WTC11 (cell line): ENCODE measurements at places on chromosomes 4 and X. TPM values are rescaled to one million over a fixed set of nuclear protein-coding genes. Genes with fewer than 3 reads are reported as not detected.

HSD17B13 gene
- 0.07 to 0.25 TPM in 2 of 3 replicates, not detected in the other for total RNA-seq

ZCCHC18 gene
- total RNA-seq = 2.3 to 2.6 TPM (median 2.4 TPM) in 3 replicates

AMTN gene
- not detected in 3 replicates for total RNA-seq

DNA sequence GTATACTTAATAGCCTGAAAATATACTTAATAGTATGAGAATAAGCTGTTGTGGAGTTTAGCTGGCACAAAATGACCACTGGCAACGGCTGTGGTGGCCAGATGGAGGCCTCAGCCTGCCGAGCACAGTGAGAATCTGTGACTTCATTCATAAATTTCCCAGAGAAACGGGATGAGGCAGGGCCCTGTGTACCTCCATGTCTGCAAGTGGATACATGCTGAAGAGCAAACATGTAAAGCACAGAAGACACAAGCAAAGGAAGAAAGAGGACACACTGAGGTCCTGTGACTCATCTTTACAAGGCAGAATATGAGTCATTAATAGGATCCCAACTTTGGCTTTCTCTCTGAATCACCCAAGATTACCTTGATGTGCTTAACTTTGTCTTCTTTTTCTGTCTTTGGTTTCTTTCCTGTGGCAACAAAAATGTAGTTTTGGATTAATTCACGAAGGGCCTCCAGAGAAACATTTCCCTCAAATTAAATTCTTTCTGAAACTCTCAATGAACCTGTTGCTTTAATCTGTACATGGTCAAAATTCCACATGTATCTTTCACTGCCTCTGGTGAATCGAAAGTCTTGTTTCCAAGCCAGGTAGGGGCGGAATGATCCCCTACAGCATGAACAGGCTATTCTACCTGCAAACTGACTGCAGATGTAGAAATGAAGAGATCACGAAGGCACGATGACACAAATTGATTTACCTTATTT lies 56.4 kb downstream of the IRF2 start:
- no peak for DNase-seq

PRSS12 gene
- 8.4 to 14.1 TPM (median 10.5 TPM) in 3 replicates for total RNA-seq

DNA sequence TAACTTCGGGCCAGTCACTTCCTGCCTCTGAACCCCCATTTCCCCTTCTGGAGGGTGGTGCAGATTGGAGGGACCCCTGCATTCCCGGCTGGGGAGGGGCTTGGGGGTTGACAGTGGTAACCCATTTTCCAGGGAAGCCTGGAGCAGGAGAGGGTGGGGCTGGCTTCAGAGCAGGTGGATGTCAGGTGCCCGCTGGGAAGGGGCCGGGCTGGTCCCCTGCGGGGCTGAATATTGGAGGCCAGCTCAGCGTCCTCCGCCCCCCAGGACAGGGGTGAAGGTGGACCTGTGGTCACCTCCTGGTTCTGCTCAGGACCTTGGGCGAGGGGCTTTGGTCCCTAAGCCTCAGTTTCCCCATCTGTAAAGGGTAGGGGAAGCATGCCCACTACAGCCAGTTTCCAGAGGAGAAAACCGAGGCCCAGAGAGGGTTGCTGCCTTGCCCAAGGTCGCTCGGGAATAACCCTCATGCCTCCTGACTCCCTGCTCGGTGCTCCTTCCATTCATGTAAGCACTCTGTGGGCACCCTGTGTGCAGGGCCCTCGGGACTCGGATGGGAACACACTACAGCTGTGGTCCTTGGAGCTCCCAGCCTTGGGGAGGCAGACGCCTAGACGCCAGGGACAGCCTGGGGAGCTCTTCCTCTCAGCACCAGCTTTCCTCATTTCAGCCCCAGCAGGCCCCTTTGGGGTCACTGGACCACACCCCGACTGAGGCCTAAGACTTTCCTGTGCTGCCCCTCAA lies 683 bp downstream of the MAN2B2 start:
- no peak for DNase-seq

DNA sequence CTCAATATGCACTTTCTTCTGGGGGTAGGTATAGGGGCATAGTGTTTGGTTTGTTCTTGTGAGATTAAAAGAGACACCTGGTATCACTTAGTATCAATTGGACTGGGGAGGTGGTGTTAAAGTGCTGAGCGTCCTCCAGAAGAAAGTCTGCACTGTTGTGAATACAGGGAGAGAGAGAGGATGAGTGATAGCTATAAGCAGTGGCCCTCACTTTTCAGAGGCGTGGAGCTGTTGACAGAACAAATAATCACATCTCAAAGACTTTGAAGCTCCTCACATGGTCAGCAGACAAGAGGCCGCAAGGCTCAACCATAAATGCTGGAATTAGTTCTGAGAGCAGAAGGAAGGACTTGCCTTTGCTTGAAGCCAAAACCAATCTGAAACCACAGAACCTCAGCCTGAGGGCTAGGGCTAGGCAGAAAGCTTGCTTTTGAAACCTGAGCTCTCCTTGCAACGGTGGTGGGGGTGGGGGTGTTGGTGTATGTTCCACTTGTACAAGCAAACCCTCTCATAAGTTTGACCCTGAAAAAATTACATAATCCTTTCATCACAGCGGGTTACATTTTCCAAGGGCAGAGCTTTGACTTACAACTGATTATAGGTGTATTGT lies 123.2 kb upstream of the SCML1 start:
- no peak for DNase-seq

ZNF711 gene
- 12.5 to 14.3 TPM (median 13.4 TPM) in 3 replicates for total RNA-seq

- DNase-seq = no peak
These were observed 9.3 kb downstream of the PRDM8 start for GRCh38 chr4:80206521-80207171.

- DNase-seq = no peak
These were observed 188.2 kb downstream of the GC start for GRCh38 chr4:71595576-71596108.

DNA sequence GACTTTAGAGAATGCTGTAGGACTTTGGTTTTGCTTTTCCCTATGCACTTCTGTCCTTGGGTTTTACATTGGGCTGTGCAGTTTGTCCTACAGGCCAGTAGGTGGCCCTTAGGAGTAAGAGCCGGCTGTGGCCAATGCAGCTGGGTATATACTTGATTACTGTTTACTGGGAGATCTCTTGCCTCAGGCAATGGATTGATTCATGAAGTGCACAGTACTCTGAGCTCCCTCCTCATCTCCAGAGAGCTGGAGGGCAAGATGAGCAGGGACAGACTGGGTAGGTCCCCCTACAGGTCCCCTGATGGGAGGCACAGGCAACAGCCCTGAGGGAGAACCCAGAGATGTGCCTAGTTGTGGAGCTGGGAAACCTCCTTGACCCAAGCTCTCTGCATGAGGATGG lies 103.8 kb upstream of the QRFPR start:
- peak; percentile 38 for DNase-seq

DNA sequence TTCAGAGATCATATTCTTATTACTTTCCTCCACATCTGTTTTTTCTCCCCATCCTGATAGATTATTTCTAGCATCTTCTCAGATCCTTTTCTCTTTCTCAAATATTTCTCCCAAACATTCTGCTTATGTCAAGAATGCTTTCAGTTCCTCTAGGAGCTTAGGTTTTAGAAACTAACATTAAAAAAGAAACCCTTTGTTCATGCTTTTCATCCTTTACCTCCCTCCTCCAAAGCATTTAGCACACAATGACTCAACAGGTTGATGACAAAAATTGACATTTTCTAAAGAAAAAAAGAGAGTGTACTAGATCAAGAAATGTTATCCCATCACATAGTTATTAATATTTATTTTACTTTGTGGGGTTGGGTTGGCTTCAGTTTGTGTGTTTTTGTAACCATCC lies 16.5 kb upstream of the ALB start:
- DNase-seq = no peak

- no peak for DNase-seq
These were observed 144.4 kb downstream of the GLRA2 start for GRCh38 chrX:14673764-14674163.

DNA sequence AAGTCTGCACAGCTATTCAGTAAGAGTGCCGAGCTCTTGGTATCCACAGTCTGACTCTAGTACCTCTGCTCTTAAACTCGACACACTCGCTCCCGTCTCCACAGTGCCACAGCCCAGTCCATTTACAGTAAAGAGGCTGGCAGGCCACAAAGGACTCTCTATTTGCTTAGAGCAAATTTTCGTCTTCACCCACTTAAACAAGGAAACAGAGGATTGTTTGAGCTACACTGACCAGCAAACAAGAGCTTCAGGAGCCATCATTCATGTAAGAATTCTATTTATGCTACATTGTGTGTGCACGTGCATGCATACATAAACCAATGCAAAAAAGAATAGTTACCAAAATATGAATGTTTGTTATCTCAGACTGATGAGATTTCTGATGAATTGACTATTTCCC lies 290.2 kb downstream of the USP46 start:
- no peak for DNase-seq

DNA sequence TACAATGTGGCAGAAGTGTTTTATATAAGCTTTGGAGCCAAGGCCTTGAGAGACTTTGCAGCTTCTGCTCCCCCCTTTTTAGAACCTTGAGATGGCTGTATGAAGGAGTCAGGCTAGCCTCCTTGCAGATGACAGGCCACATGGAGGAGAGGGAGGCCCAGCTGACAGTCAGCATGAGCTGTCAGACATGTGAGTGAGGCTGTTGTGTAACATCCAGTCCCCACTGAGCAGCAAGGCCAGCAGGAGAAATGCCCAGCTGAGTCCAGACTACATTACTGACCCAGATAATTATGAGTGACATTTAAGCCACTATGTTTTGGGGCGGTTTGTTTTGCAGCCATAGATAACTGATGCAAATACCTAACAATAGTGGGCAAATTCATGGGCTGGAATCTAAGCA lies 515.3 kb upstream of the ARX start:
- no peak for DNase-seq

- DNase-seq = no peak
These were observed 142.3 kb downstream of the AFAP1 start for GRCh38 chr4:7797330-7797729.

DNA sequence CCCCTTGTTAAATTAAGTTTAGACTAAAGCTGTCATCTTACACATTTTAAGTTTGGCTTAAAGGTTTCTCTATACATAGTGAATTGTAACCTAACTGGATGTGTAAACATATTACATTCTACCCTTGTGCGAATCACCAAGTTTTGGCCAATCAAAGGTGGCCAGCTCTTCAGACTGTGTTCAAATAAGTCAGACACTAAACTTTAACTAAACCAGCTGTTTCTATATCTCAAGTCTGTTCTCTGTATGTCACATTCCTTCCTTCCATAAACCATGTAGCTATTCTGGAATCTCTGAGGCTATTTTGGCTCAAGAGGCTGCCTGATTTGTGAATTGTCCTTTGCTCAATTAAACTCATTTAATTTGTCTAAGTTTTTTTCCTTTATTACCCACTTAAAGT lies 6.7 kb downstream of the SULT1B1 start:
- no peak for DNase-seq

DNA sequence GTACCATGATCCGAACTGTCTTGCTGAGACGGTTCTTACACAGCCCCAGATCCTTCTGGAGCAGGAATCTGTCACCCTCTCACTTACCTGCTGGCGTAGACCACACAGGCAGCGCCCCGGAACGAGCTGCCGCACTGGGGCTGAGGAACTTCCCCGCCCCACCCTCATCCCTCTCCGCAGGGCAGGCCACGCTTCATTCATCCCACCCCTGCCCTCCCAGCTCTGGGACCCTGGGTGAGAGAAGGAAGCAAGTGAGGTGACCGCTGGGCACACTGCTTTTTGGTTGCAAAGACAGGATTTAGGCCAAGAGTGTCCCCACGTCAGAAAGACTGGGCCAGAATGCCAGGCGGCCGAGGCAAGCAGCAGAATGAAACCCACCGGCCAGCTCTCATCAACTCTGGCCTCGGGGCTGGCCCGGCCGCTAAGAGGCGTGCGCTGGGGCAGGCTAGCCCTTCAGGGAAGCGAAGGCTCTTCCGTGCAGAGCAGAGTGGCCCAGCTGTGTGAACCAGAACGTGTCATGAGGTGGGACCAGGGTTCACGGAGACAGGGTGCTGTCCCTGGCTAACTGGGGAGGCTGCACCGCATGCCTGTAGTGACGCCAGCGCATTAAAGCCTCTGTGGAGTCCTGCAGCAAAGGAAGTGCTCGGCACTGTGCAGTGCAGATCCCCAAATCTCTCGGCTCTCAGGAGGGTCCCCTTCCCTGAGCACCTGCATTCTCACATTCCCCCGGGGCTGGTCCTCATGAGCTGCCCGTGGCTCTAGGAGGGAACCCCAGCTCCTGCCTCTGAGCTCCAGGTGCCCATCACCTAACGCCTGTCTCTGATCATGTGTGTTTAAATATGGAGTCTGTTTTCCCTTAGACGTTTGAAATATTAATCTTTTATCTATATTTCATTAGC lies 6.4 kb downstream of the LRPAP1 start:
- DNase-seq = peak; percentile 11

RTL5 gene
- total RNA-seq = 0.76 to 1.3 TPM (median 1.0 TPM) in 3 replicates

POU3F4 gene
- total RNA-seq = 3.3 to 3.6 TPM (median 3.6 TPM) in 3 replicates

GRCh38 chr4:71663780-71664179 lies 120.1 kb downstream of the GC start:
- DNase-seq = no peak

DNA sequence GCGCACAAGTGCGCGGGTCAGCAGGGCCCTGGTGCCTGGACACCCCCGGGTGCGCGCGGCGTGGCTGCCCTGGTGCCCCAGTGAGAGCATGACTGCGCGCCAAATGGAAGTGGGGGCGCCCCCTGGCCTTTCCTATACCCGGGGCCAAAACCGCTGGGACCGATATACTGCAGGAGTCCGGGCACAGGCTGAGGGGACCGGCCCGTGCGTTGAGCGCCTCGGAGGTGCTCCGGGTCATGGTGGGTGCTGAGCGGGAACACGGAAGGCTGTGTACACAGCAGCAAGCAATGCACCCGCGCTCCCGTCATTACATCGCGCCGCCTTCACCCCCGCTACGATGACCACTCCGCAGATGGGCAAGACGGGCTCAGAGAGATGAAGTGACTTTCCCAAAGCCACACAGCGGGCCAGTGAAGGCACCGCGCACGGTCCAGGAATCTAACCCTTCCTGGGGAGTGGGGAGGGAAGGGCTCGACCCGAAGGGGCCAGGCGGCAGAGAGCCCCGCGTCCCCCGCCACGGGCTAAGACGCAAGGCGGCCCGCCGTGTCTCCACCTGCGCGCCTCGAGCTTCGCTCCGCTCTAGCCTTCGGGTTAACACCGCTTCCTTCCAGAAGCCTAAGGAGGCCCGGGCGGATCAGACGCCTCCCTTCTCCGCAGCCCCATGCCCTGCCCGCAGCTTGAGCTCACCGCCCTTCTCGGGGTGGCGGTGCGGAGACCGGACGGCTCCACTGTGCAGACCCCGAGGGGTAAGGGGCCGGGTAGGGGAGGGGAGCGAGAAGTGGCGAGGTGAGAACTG lies 11.3 kb downstream of the HMX1 start:
- DNase-seq = peak; percentile 69

GRCh38 chr4:169068423-169068822 lies 58.4 kb upstream of the CBR4 start:
- peak; percentile 13 for DNase-seq

CCNB3 gene
- 0.13 to 0.85 TPM (median 0.34 TPM) in 3 replicates for total RNA-seq

DUSP21 gene
- total RNA-seq = not detected in 3 replicates

GRCh38 chrX:47873123-47873522 lies 36.4 kb downstream of the ZNF81 start:
- DNase-seq = no peak

DNA sequence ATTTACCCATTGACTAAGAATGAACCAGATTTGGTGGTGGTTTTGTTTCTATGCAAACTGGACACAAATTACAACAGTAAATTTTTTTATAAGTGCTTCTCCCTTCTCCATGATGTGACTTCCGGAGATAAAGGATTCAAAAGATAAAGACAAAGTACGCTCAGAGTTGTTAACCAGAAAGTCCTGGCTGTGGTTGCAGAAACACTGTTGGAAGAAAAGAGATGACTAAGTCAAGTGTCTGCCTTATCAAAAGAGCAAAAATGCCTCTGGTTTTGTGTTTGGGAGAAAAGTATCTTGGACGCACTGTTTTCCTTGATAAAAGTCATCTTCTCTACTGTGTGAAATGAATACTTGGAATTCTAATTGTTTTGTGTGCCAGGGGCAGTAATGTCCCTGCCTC lies 213.4 kb downstream of the GC start:
- DNase-seq = no peak
